ENCODE measurements at places on chromosomes 13 and 19.

GRCh38 chr13:27980280-27980998 is 8.1 kb downstream of the URAD start:
- DNase-seq: no peak

GRCh38 chr13:39875111-39875987 is 219.9 kb downstream of the COG6 start:
- DNase-seq: no peak

GRCh38 chr13:62292714-62293480 is 877.2 kb upstream of the PCDH20 start:
- DNase-seq: no peak

GRCh38 chr19:9205501-9206113 is 13.8 kb downstream of the OR7D4 start:
- DNase-seq: peak; percentile 24

GRCh38 chr13:36428086-36428485 is 4.2 kb upstream of the CCNA1 start:
- DNase-seq: no peak

DNA sequence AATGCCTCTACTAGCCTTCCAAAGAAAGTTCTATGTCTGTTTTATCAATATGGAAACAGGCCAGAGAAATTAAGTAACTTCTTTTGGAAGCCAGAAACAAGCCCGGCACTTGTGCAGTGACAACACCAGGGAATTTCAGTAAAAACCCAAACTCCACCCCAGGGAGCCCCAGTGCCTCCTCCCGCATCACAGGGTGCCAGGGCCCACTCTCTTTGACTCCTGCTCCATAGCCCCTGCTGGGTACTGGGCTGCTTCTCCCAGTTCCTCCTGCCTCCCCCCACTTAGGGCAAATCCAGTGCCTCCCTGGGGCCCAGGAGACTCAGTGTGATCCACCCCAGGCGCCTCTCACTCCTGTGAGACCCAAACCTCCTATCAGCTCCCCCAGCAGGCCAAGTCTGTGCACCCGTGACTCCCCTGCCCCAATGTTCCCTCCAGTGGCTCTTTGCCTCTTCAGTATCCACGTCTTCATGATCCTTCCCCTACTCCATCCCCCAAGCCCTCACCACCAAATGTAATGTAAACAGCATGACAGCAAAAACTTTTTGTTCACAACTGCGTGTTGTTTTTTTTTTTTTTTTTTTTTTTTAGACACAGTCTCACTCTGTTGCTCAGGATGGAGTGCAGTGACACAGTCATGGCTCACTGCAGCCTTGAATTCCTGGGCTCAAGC is 2.3 kb upstream of the FFAR3 start:
- DNase-seq: no peak

DNA sequence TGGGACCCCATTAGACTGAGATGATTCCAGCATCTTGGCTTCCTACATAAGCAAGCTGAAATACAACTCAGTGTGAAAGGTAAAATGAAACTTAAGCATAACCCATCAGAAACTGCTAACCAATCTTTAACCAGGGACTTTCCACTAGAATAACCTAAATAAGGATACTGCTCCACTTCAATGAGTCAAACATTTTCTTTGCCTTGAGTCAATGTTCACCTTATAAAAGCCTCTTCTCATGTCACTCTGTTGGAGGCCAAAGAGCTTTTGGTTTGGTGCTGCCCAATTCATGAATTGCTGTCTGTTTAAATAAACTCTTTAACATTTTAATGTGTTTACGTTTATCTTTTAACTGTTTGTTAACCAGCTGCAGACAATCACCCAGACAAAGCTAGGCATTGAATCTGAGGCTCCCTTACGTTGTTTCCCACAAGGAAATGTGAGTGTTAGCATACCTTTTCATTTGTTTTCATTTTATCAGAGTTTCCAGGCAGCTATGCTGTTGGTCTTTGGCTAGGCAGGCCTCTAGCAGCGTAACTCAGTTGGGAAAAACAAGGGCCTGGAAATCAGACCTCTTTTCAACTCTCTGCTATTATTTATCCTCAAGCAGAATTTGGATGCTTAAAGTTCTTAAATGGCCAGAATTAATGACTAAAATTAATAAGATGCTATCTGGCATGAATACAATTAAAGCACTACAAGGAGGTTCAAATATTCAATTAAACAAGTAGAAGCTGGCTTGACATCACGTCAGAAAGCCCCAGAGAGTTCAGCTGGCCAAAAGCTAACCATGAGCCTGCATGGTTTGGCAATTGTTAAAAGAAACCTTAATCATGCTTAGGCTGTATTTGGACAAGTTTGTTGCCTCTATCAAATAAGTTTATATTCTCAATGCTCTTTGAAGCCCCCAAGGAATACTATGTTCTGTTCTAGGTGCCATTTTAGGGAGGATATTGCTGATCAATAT is 200.2 kb downstream of the DCLK1 start:
- no peak for DNase-seq

DNA sequence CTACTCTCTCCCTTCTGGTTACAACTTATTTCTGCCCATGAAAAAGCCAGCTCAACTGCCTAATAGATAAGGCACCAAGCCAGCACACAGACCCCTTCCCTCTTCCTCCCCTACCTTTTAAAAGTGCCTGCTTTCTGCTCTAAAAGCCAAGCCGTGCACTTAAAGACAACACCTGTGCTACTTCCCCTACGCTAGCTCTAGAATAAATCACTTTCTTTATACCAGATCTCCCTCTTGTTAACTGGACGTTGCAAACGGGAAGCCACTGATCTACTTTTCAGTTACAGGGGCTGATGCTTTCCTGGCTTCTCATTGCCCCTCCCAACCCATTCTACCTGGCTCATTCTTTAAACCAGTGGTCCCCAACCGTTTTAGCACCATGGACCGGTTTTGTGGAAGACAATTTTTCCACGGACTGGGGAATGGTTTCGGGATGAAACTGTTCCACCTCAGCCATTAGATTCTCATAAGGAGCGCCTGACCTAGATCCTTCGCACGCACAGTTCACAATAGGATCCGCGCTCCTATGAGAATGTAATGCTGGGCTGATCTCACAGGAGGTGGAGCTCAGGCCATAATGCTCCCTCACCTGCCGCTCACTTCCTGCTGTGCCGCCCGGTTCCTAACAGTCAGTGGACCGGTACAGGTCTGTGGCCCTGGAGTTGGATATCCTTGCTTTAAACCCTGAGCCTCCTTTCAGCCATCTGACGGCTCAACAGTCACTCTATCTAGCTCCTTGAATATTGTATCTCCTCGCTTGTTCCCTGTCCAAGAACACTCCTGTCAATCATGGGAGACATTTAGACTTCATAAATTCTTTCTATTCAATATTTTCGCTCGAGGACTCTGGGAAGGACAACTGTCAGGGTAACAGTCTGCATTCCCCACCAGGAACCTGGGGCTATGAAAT is 841 bp upstream of the ZNF223 start:
- DNase-seq: no peak

- no peak for DNase-seq
These were observed 9.7 kb downstream of the PRKACA start for GRCh38 chr19:14107581-14108461.

DNA sequence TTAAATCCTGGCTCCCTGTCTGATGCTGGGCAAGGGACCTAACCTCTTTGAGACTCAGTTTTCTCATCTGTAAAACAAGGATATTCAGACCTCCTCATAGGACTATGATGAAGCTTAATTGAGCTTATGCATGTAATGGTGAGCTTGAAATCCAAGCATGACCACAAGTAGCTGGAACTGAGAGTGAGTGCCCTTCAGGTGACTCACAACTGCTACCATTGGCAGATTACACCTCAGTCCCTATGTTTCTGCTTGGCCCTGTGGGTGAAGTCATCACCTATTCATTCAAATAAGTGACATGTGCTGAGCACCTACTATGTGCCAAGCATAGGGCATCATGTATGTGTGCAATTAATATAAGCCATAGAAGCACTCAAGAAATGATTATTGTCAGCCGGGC is 25.7 kb downstream of the NOVA2 start:
- DNase-seq: no peak

- no peak for DNase-seq
These were observed 28.7 kb upstream of the CD33 start for GRCh38 chr19:51196181-51196580.

- peak; percentile 60 for DNase-seq
These were observed at the start of gene PGPEP1 for GRCh38 chr19:18340190-18340989. PGPEP1 (plus strand) TSS chr19:18340598; CDS start chr19:18340682, 84 bp downstream.

GRCh38 chr19:19631346-19631745 is 3.3 kb upstream of the LPAR2 start:
- no peak for DNase-seq

DNA sequence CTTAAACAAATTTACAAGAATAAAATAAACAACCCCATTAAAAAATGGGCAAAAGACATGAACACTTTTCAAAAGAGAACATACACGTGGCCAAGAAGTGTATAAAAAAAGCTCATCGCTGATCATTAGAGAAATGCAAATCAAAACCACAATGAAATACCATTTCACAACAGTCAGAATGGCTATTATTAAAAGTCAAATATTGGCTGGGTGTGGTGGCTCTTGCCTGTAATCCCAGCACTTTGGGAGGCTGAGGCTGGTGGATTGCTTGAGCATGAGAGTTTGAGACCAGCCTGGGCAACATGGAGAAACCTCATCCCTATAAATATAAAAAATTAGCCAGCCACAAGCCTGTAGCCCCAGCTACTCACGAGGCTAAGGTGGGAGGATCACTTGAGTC is 89.9 kb downstream of the UBL3 start:
- DNase-seq: no peak

DNA sequence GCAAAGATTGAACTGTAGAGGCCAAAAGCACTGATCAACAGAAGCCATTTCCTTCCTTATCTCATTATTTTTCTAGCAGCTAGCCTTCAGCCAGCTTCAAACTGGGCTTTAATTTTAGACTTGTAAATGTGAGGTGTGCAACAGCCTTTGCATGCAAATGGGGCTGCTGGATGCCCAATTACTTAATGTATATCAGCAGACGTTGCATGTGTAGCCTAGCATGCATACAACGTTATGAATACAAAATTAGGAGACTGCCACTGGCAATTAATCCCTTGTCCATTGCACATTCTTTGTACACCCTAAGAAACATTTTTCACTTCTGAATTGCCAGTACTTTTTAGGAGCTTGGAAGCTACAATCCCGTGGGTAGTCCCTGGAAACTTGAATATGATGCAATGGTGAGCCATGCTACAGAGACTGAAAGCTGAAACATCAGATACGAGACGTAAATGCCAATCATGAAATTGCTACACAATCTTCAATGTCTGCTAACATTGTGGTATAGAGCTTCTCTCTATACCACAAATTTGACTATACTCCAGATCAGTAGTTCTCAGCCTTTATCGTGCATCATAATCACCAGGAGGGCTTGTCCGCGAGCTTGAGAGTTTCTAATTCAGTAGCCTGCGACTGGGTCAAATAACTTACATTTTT is 20.2 kb downstream of the EPSTI1 start:
- no peak for DNase-seq

- no peak for DNase-seq
These were observed 79.1 kb downstream of the DNAJC3 start for GRCh38 chr13:95756072-95756471.

GRCh38 chr13:98509271-98510155 is 67.4 kb downstream of the STK24 start:
- no peak for DNase-seq

DNA sequence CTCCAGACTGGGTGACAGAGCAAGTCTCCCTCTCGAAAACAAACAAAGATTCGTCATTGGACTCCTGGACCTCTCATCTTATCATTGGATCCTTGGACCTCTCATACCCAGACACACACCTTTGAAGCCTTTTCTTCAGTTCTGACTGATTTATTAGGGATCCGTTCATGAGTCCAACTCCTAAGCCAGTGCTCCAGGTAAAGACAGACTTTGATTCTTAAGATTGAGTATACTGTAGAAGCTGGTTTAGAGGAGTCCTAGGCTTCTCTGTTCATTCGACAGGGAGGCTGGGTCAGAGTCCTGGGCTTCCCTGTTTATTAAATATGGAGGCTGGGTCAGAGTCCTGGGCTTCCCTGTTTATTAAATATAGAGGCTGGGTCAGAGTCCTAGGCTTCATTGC is 38.7 kb downstream of the SACS start:
- DNase-seq: no peak

- DNase-seq: no peak
These were observed at the start of gene OSCAR for GRCh38 chr19:54100561-54100960. OSCAR (minus strand) TSS chr19:54100803; CDS start chr19:54100792, 11 bp downstream.

- DNase-seq: no peak
These were observed 77.3 kb downstream of the DHRS12 start for GRCh38 chr13:51726446-51727193.

GRCh38 chr19:32203161-32203560 is 142.2 kb upstream of the ZNF507 start:
- no peak for DNase-seq

- DNase-seq: no peak
These were observed 24.7 kb downstream of the IRS2 start for GRCh38 chr13:109761695-109762094.

DNA sequence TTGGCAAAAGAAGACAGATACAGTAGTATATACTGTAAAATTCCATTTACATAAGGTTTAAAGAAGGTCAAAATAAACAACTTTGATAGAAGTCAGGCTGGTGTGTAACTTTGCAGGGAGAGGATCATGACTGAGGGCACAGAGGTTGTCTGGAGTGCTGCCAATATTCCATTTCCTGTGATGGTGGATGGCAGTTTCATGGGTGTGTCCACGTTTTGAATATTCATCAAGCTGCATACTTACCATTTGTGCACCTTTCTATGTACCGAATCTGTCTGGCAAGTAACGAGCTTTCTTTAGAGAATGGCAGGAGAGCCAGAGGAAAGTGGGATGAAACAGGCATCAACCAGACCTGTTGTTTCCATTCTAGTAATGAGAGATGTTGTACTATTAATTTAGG is 420.5 kb upstream of the HTR2A start:
- DNase-seq: no peak

DNA sequence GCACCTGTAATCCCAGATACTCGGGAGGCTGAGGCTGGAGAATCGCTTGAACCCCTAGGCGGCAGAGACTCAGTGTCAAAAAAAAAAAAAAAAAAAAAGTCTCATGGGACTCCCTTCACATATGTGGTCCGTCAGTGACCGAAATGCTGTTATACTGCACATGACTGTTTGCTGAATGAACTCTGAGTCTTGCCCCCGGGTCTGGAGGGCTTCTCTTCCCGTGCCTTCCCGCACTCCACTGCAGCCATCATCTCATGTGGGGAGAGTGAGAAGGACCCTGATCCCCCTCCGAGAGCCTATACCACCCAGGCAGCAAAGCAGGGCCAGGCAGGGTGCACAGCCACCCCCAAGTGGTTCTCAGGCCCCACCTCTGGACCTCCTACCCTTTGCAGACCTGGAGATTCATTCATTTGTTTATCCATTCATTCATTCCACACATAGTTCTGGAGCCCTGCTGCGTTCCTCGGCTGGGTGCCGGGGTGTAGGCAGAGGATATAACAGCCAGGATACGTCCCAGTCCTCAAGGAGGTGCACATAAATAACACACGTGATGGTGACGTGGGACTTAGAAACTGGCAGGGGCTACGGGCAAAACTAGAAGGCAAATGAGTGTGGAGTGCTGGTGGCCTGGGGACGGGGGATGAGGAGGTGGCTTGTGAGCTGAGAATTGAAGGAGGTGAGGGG is 14.2 kb downstream of the NDUFA11 start:
- no peak for DNase-seq

GRCh38 chr19:12833418-12833737 is 1.0 kb downstream of the RTBDN start:
- no peak for DNase-seq
